Globus pallidus (tissue), 1 donor: ENCODE measurements at places on chromosomes 13 and 19.

- DNase-seq, result no peak
Observed at GRCh38 chr13:27952876-27953675, 16.0 kb downstream of the CDX2 start.

DNA sequence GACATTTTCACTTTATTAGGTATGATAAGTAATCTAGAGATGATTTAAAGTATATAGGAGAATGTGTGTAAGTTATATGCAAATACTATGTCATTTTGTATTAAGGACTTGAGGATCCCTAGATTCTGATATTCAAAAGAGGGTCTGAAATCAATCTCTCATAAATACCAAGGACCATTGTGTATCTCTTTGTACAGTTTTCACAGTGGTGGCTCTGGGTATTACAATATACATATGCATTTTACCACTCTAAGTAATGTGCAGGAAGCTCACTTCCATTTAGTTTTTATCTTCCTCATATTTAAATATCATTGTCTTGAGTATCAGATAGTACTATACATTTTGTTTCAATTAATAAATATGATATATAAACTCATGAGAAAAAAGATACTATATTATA lies 862.6 kb upstream of the PCDH20 start:
- no peak for DNase-seq

- no peak for DNase-seq
Observed at GRCh38 chr13:51107996-51108395, 3.1 kb downstream of the C13orf42 start.

DNA sequence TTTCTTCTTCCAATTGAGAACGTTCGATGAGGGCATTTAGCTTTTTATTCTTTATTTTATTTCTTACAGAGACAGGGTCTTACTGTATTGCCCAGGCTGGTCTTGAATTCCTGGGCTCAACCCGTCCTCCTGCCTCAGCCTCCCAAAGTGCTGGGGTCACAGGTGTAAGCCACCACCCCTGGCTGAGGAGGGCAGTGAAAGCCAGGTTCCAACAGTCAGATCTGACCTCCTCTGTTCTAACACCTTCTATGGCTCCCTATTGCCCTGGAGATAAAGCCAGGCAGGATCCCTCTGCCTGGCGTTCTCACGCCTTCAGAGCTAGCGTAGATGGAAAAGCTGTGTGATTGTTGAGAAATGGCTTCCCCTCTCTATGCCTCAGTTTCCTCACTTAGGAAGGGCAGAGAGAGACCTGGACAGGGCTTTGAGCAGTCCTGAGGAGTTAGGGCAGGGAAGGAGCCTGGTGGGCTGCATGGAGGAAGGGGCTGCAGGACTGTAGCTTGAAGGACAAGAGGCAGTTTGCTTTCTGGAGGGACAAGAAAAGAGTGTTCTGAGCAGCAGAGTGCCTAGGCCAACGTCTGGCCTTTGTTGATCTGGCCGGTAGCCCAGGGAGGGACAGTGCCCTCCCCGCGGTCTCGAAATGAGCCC lies 5.5 kb downstream of the ARHGAP45 start:
- no peak for DNase-seq

DNA sequence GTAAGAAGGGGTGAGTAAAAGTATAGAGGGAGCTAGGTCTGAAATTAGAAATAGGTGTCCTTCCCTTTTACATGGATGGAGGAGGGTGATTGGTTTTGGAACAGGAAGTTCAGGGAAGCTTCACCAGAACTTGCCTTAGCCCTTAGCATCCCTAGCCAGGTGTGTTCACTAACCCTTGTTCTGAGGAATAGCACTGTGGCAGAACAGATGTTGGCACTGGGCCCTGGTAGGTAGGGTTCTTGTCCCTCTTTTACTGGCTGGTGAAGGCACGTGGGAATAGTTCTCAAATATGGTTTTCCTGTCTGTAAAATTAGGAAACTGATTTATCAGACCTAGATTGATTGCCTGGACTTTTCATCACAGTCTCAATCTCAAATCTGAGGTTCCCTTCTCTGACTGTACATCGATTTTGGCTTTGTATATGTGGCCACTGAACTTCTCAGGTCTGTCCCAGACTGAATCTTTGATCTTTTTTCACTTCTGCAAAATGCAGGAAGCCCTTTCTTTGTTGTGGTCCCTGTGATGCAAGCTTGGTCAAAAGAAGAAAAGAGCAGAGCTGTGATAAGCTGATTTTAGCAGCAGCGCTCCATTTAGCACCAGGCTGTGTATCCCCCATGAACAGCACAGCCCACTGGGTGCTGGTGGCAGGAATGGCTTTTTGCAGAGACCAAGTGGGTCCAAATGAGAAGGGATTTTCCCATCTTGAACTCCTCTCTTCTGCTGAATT lies 86.2 kb upstream of the HTR2A start:
- peak; percentile 24 for DNase-seq

DNA sequence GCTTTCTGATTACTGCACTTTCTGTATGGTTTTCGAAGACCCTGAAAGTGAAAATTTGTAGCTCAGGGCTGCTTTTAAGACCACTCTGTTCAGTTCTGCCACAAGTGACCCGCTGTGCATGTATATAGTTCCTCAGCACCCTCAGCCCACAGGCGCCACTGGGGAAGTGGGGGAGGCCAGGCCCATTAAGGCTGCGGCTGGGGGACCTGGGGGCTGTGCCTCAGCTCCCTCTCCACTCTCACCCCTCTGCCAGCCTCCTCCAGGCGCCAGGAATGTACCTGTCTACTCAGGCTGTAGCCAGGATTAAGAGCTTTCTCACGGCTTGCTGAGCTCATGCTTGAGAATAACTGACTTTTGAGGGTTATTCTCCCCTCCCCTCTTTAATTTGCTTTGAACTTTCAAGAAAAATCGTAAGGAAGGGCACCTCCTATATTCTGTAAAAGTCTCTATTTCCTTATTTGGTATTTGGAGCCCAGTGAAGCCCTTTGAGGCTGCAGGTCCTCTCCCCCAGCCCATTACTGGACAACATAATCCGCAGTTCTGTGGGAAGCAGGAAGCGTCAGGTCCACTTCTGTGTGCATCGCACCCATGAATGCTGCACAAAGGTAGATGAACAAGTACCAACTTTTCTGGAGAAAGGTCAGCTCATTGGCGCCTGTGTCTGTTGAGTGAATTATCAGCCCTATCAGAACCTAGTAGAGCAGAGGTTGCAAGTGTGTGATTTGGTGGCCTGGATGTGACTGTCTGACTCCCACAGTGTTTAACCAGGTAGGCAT lies 29.6 kb downstream of the GJA3 start:
- no peak for DNase-seq

DNA sequence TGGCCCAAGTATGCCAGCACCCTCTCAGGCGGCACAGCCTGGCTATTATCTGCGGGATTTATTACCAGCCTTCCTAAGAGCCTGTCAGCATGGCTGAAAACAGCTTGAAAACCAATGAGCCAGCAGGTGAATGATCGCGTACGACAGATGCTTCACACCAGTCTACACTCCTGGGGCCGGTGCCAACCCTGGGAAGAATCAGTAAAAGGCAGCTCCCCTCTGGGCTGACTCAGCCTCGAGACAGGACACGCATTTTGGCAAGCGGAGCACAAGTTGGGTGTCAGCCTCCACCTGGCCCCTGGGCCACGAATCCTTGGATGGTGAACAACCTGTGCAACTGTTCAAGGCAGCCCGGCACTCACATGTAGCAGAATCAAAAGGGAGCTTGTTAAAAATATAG lies 15.6 kb downstream of the EMP3 start:
- DNase-seq, result no peak

- DNase-seq, result no peak
Observed at GRCh38 chr13:24115671-24116070, 44.8 kb upstream of the SPATA13 start.

DNA sequence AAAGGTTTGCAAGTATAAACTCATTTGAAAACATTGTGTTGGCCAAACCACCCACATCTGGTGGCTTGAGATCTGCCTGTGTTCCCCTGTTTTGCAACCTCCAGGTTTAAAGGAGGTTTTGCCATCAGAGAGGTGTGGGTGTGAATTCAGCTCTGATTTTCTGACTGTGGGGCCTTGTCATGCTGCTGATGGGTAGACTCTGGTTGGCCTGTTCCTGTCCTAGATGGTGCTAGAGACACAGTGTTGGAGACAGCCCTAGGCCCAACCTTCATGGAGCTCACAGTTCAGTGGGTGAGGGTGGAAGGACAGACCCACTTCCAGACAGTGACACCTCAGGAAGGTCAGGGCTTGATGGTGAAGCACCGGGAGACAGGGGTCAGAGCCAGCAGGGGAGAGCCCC lies 7.5 kb downstream of the RAB4B start:
- DNase-seq, result no peak

DNA sequence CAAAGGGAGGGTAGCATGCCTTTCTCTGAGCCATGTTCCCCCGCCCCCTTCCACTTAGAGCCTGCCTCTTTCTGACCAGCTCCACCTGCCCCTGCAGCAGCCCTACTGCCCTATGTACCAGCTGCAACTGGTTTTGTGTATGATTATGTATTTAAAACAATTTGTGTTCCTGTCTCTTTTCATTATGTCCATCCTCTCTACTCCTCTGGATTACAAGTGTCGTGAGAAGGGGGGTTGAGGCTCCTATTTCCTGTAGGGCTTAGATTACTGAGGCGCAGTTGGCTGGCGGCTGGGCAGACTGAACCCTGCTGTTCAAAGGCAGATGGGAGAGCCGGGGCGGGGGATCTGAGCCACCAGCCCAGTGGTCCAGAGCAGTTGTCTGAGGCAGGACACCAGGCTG lies 213.3 kb downstream of the KCNRG start:
- DNase-seq, result no peak

GRCh38 chr13:57740719-57741118 lies 109.2 kb downstream of the PCDH17 start:
- DNase-seq, result peak; percentile 74

DNA sequence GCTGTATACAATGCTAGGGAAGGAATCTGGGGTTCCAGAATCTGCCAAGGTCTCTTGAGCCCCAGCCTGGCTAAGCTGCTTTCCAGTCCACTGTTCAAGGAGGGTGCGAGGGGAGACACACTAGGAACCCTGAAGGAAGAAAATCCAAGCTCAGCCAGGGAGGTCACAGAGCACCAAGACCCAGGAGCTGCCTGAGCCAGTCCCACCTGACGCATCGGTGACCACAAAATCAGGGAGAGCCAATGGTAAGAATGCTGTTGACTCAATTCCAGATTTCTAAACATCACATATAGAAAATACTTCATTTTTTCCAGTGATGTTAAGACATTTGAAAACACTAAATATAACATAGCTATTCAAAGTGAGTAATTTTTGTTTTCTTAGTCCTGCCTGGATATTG lies 50.1 kb downstream of the CEP89 start:
- no peak for DNase-seq

GRCh38 chr13:34591129-34591528 lies 350.9 kb upstream of the NBEA start:
- DNase-seq, result no peak

GRCh38 chr19:2191456-2192310 lies 27.9 kb downstream of the DOT1L start:
- no peak for DNase-seq

- no peak for DNase-seq
Observed at GRCh38 chr19:33434886-33435705, 61.6 kb downstream of the CEBPG start.

- no peak for DNase-seq
Observed at GRCh38 chr13:72166102-72166650, 299.2 kb upstream of the DACH1 start.

DNA sequence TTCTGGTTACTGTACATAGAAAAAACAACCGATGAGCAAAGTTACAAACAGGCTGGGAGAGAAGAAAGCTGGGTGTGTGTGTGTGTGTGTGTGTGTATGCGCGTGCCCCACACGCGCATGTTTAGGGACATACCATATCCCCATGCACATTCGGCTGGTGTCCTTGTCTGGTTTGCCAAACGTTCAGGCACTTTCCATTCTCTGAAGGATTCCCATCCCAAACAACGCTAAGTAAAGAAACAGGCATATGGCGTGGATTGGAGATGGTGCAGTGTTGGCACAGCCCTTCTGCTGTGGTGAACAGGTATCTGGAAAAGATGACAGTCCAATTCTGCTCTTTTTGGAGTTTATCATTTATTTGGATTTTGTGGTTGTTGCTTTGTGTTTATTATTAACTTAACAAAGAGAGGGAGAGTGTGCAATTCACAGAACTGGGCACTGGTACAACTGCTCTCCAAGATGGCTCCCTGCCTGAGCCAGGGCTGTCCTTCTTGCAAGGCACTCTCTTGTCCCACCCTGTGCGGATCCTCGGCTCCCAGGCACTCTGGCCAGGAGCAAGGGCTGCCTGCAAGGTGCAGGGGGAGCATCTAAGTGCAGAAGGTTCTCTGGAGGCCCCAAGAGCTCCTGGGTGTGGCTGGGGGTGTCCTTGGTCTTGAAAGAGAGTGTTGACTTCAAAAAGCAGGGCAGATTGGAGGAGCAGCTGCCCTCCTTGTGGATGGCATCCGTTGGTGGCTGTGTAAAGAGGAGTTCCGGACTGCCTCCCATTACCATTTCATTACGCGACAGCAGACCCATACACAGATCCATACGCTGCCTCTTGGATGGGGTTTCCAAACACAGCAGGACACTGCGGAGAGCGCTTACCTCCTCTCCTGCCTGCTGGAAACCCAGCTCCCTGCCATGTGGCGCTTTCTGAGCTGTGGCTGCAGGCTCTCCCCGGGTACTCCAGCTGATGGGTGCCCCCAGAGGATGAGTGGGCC lies 263.1 kb downstream of the ZNF536 start:
- DNase-seq, result no peak

DNA sequence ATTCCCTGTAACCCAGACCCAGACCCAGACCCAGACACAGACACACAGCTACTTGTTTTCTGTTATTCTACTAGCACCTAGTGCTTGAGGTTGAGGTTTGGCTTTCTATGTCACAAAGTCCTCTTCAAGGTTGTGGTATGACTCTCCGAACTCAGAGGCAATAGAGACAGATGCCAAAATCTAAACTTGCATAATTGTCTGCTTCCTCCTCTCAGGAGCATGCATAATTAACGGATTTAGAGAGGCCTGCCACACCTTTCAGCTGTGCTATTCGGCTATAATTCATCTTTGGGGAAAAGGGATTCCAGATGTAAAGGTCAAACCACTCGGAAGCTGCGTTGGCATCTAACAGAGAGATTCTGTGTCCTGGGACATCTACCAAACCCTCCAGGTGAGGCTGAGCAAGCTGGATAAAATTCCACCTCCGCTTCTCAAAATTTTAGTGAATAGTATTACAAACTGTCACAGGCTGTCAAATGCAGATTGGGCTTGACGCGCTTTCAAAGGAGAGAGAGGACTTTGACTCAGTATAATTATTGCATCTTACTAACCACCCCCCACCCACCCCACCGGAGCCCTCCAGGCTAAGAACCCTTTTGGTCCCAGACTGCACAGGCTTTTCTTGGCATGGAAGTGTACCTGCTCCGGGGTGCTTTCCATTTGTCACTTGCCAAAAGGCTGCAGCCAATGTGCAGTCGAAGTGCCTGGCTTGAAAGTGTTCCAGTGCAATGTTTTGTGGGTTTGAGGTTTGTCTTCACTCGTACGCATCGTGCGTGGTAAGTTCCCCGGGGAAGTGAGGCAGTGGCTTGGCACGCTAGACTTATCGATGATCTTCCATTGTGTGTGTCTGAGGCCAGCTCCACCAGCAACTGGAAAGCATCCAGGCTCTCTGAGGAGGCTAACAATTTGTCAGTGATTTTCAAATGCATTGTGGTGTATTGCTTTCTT lies 194.1 kb downstream of the TDRD3 start:
- DNase-seq, result no peak

GRCh38 chr19:35213663-35214632 lies 14.6 kb downstream of the FAM187B start:
- no peak for DNase-seq

- no peak for DNase-seq
Observed at GRCh38 chr19:56134654-56134921, 6.5 kb upstream of the ZNF444 start.

- no peak for DNase-seq
Observed at GRCh38 chr13:32851083-32852069, 164.8 kb upstream of the KL start.
